ENCODE measurements at places on chromosomes 7 and 10.

- no peak for DNase-seq
These were observed 30.4 kb upstream of the PPIF start for GRCh38 chr10:79316671-79317431.

- no peak for DNase-seq
These were observed 3.6 kb upstream of the MXI1 start for GRCh38 chr10:110203500-110204455.

GRCh38 chr7:50037086-50037485 is 56.0 kb downstream of the ZPBP start:
- DNase-seq: no peak

- no peak for DNase-seq
These were observed 26.1 kb downstream of the LRRC4 start for GRCh38 chr7:128005117-128005516.

DNA sequence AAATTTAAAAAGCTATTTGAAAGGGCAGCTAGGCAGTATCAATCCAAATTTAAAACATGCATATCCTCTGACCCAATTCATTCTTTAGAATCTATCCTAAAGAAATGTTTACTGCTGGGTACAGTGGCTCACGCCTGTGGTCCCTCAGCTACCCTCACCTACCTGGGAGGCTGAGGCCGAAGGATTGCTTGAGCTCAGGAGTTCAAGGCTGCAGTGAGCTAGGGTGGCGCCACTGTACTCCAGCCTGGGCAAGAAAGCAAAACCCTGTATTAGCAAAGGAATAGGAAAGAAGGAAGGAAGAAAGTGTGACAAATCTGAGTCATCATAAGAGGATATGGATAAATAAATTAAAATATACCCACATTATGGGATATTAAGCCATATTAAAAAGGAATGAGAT is 36.3 kb downstream of the C7orf33 start:
- no peak for DNase-seq
